ENCODE measurements at places on chromosomes 2 and 18.

- no peak for DNase-seq
These were observed 375.2 kb downstream of the TRIB2 start for GRCh38 chr2:13091861-13092378.

DNA sequence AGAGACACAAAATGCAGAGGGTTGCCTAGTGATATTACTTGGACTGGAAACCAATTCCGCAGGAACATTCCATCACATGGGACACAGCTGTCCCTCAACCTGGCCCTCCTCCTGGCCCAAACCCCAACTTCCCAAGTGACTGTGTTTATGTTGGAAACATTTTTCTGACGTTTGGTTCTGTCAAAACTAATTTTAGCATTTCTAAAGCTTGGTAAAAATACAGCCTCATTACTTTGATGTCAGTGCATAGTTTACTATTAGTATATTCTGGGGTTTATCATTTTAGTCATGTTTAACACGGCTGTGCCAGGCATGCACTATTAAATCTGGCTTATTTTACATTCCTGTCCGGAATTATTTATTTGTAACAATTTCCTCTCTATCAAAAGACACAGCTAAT is 69.9 kb downstream of the GLI2 start:
- no peak for DNase-seq

DNA sequence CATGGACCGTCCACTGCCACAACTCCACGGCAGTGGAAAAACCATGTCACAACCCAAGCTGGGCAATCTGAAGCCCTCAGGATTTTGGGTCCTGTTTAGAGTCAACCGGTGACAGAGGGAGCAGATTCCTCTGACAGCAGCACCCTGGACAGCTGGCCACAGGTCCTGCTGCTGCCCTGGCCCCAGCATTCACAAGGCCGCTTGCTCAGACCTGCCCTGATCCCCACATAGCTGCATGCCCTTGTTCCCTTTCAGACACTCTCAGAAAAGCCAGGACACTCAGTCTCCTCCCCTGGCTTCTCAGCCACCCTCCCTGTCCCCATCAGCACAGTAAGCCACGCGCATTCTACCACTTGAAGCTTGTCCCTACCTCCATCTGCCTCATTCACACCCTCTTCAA is 1.6 kb downstream of the COPS9 start:
- DNase-seq: no peak

DNA sequence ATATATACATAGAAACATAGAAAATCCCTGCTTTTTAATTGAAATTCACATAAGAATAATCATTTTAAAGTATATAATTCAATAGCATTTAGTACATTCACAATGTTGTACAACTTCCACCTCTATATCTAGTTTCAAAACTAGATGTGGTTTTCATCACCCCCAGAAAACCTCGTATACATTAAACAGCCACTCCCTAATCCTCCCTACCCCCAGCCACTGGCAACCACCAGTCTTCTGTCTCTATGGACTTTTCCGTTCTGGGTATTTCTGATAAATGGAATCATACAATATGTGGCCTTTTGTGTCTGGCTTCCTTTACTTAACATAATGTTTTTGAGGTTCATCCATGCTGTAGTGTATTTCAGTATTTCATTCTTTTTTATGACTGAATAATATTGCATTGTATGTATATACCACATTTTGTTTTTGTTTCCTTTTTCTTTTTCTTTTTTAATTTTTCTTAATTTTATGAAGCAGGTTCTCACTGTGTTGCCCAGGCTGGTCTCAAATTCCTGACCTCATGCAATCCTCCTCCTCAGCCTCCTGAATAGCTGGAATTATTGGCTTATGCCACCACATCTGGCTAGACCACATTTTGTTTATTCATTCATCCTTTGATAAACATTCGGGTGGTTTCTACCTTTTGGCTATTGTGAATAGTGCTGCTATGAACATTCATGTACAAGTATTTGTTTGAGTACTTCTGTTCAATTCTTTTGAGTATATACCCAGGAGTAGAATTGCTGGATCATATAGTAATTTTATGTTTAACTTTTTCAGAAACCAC is 50.6 kb upstream of the RNF152 start:
- no peak for DNase-seq

DNA sequence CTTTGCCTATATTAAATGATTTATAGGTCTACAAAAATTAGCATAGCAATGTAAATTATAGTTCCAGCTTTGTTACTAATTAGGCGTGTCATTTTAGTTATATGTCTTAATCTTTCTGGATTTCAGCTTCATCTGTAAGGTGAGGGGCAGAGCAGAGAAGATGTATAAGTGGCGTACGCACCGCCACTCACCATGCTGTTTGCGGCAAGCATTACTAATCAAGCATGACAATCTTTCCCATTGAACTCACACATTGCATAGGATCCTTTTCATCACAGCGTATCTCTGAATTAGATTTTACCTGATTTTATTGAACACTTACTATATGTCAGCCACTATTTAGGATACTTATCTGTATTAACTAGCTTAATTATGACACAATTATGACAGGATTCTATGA is 183.6 kb upstream of the DLGAP1 start:
- DNase-seq: no peak
